DMS79 treated with DMSO at 0.1 percent for 48 hours (cell line): ENCODE measurements at places on chromosomes 16 and 17.
A peak's percentile ranks its signal among the peaks of the same experiment; 100 is the strongest.

GRCh38 chr16:89525146-89525913 lies 17.1 kb downstream of the SPG7 start:
- no peak for DNase-seq

DNA sequence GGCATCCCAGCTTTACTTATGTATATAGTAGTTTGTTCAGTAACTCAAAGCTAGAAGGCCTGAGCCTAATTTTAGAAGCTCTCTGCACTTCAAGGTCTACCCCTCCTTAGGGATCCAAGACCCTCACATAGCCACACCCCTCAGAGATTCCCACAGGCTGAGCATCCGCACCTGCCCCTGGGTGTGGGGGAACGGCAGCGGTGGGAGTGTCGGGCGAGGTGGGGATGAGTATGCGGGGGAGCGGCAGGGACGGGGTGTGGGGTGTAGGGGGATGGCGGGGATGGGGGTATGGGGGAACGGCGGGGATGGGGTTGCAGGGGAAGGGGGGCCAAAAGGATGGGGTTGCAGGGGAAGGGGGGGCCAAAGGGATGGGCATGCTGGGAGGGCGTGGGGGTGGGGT lies 24.9 kb upstream of the BEAN1 start:
- no peak for DNase-seq

GRCh38 chr16:61323456-61323855 lies 712.8 kb downstream of the CDH8 start:
- peak; percentile 61 for DNase-seq

DNA sequence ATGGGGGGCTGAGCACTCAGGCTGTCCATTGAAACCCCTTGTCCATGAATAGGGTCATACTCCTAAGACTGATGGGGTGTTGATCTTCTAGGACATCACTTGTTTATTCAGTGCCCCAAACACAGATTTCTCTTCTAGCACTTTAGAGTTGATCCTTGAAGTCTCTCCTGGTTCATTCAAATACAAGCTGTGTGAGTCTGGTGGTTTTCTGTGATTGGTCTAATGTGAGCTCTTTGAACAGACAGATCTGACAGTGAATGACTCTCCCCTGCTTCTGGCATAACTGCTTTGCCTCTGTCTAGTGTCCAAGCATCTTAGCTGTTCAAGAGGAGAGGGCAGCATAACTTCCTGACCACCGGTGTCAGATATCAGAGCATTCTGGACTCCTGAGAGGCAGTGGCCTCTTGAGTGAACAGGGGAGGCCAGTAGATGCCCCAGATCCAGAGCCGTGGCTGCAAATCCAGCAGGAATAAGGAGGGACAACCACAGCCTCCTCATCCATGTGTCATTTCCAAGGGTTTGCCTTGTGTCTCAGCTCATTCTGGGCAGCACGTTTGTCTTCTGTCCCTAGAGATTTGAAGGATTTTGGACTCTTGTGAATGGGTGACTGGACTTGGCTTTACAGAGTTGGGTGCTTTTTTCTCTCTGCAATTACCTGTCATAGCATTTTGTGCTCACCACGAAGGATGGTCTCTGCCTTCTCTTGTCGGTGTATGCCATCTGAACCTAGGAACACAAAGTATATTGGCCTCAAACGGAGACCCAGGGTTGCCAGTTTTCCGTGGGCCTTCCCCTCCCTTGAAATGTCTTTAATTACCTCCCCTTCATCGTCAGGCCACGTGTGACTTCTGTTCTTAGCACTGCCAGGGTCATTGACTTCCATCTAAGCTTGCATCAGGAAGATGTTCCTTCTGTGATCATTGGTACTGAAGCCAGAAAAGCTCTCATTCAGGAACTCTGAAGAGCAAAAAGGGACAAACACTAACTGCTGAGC lies 13.9 kb upstream of the CLEC18C start:
- no peak for DNase-seq

GRCh38 chr17:40018211-40019121 lies 3.2 kb downstream of the CSF3 start:
- no peak for DNase-seq

DNA sequence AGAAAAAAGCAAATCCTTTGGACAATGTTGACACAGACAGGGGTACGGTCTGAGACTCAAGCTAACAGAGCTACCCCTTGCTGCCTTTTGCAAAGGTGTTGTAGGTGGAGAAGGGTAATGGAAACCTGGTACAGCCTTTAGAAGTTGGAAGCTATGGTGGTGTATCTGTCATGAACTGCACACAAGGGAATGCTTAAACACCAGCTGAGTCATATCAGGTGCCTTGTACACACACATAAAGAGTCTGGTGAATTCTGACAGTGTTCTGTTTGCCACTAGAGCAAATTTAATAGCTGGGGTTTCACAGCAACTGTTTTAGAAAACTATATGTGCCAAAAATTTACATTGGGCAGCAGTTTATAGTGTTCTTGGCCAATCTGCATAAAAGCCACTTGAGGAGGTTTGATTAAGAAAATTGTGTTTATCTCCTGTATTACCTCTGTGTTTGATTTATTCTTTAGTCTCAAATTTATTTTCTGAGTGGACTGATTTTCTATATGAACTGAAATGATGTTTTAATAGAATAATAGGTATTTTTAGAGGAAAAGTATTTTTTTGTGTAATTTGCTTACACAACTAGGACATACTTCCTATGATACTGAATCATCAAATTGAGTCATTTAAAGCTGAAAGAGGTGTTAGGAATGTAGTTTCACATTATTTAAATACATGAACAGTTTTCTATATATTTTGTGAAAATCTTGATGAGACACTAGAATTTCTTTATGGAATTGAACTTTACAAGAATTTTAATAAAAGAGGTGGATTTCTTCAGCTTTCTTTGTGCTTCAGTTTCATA lies 136.9 kb downstream of the MAP2K6 start:
- no peak for DNase-seq

GRCh38 chr17:10821054-10821453 lies 16.8 kb downstream of the PIRT start:
- DNase-seq: no peak

DNA sequence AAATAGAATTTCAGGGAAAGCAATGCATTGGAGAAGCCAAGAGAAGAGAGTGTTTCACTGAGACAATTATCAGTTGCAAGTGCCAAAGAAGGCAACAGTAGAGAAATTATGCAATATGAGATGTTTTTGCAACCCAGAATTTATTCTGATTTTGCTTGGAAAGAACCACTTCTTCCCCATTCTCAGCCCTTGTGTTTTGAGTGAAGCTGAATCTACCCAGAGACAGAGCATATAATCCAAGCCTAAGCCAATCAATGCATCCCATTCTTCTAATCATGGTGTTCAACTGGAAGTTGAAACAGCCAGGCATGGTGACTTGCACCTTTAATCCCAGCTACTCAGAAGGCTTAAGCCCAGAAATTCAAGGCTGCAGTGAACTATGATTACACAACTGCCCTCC lies 6.9 kb upstream of the SCNN1G start:
- no peak for DNase-seq

DNA sequence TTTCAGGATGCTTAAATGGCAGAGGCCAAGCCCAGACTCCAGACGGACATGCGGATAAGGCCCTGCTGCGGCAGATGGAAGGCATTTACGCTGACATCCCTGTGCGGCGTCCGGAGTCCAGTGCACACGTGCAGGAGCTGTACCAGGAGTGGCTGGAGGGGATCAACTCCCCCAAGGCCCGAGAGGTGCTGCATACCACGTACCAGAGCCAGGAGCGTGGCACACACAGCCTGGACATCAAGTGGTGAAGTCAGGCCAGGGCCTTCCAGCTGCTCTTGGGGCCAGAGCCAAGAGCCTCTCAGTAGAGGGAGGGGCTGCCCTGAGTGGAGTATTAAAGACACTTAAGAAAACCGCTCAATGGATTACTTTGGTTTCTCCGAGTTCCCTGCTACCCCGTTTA lies 29.4 kb downstream of the NARF start:
- peak; percentile 34 for DNase-seq

- no peak for DNase-seq
Measured at GRCh38 chr16:79717333-79718137, 117.0 kb upstream of the MAF start.

DNA sequence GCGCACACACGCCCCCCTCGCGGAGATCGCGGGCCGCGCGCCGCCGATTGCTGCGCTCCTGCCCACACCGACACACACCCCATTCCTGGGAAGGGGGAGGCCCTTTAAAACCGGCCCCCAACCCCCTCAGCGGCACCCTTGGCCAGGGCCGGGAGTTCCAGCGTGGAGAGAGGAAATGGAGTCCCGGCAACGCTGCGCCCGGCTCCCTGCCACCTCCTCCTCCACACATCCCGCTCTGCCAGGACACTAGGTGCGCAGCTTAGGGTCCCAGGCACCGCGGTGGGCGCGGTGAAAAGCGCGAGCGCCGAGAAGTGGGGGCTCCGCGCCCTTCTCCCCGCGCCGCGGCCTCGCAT lies 397 bp downstream of the CDC42EP4 start:
- no peak for DNase-seq

DNA sequence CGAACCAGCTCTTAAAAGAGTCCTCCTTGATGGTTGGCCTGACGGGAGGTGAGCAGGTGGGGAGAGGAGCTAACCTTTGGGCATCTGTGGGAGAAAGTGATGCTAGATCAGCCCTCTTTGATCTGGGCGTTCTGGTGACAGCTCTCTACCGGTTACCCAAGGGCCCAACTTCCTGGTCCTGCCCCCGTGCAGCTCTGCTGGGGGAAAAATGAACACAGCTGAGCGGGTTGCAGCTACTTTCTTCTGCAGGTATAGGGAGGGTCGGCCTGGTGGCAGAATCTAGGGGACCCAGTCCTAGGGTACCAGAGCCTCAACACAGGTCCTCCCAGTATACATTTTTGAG lies 2.9 kb downstream of the SHISA9 start:
- no peak for DNase-seq

DNA sequence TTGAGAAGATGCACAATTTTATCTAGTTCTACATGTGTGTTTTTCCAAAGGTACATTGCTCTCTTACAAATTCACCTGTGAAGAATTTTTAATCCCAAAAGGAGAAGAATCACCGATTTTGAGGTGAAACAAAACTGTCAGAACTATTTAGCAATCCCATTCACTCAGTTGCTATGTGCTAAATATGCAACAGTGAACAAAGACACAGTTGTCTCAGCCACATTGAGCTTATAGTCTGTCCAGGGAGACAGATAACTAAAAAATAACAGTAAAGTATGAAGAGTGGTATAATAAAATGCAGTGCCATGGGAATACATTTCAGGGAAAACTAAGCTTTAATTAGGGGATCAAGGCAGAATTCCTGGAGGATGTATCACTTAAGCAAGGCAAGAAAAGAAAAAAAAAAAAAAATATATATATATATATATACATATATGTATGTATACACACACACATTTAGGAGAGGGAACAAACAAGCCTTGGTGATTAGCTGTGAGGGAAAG lies 110.4 kb downstream of the SPAG9 start:
- DNase-seq: no peak

GRCh38 chr16:85515830-85516397 lies 97.2 kb upstream of the GSE1 start:
- peak; percentile 22 for DNase-seq

DNA sequence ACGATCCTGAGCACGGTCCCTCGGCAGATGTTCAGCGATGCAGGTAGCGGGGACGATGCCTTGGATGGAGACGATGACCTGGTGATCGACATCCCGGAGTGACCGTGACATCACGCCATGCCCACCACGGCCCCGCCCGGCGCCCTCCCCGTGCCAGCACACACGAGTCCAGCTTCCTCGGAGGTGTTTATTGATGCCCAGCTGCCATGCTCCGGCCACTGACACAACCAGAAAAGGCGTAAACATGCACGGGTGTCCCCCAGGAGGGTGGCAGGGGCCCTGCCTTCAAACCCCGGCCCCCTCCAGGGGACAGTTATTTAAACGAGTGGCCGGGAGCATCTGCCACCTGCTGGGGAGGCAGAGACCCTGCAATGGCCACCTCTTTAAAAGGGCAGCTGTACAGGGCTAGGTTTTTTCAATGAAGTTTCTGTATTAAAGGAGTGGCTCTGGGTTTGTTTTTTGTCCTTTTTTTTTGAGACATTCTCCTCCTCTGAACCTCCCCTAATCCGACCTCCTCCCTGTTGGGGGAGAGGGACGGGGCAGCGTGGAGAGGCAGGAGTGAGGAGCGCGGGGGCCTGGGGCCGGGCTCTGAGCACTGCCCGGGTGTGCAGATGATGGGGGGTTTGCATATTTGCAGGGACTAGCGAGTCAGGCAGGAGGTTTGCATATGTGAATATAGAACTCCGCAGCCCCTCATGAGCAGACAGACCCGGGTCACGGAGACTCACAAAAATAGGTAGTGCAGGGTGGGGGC lies 5.3 kb downstream of the DOC2A start:
- peak; percentile 51 for DNase-seq

DNA sequence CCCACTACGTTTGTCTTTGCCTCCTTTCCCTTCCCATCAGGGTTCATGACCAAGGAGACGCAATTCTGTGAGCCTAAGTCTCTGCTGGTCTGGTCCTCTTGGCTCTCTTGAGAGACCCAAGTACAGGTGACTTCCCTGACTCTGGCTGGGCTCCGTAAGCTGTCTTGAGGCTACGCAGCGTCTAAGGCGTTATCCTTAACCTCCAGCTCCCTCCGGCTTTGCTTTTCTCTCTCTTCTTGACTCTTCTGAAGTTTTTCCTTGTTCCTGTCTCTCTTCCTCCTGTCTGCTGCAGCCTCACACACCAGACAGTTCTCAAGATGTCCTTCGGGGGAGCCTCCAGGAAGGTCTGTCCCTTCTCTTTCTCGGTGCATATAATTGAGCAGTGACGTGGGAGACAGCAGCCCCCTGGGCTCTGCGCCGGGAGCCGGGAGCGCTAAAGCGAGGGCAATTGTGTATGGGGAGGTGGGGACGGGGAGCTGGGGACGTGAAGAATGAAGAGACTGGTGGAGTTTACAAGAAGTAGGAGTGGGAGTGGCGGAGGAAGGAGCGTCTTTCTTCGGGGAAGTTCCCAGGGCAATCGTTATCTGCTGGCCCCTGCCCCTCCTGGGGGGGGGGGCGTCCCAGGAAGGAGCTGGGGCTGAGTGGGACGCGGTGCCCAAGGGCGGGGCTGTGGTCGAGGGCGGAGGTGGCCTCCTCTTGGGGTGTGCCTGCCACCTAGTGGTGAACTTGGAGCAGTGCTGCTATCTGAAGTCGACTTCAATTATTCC lies 6.9 kb upstream of the PIRT start:
- peak; percentile 2 for DNase-seq
